ENCODE measurements at places on chromosomes 12 and 14. TPM values are rescaled to one million over a fixed set of nuclear protein-coding genes. Genes with fewer than 3 reads are reported as not detected.

The ESPL1 gene
- total RNA-seq, result 19.0 TPM

The CLEC2A gene
- total RNA-seq, result not detected

The NINJ2 gene
- total RNA-seq, result 0.57 TPM

The RNU4-1 gene
- total RNA-seq, result under 0.01 TPM

The PLEKHH1 gene
- 1.3 TPM for total RNA-seq

The ABCC9 gene
- 0.22 TPM for total RNA-seq

The PLEKHG7 gene
- total RNA-seq, result not detected

The TMTC2 gene
- total RNA-seq, result 1.1 TPM

The FOXN4 gene
- total RNA-seq, result not detected

The CD27 gene
- total RNA-seq, result 0.29 TPM

Data from placental pericyte (primary cell).